ENCODE measurements at places on chromosomes 1 and 21.

GRCh38 chr1:87213135-87213515 lies 115.6 kb upstream of the LMO4 start:
- DNase-seq, result no peak
- no peaks in the 10 kb centered on the region for H3K27me3 ChIP-seq
- H3K4me3 ChIP-seq, result no peak overlapping the region
- no peaks in the 10 kb centered on the region for H3K36me3 ChIP-seq
- no peaks in the 10 kb centered on the region for H3K4me1 ChIP-seq

DNA sequence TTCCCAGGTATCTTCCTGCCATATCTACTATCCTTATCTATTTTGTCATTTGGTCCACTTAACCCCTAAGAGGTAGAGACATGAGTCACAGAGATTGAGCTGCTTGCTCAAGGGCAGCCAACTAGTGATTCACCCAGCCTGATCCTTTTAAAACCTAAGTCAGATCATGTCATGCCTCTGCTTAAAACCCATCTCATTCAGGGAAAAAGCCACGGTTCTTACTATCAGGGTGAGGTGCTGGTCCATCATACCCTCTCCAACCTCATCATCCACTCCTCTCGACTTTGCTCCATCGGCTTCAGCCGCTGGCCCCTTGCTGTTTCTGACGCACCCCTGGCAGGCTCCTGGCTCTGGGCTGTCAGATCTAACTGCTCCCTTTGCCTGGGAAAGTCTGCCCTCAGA lies 14.4 kb upstream of the PPP1R15B start:
- no peak overlapping the region for H3K27ac ChIP-seq
- H3K4me1 ChIP-seq, result no peaks in the 10 kb centered on the region
- peaks cover 4% of the 10 kb centered on the region for H3K36me3 ChIP-seq
- no peak for DNase-seq
- H3K4me3 ChIP-seq, result no peak overlapping the region

DNA sequence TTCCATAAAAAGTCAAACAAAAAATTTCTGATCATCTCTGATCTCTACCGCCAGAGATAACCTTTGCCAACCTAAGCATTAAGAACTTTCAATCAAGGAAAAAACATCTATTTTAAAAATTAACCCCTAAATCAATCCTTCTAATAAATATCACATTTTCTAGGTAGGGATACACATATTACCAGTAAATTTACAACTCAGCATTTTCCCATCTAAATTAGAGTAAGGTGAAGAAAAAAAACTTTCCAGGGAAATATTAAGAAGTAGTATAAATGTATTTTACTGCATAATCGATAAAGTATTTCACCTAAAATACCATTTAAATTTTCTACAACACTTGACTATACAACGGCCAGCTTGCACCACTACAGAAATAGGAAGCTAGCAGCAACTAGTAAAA lies 1.5 kb downstream of the STX6 start:
- no peaks in the 10 kb centered on the region for H3K36me3 ChIP-seq
- H3K27me3 ChIP-seq, result no peaks in the 10 kb centered on the region
- H3K4me1 ChIP-seq, result no peaks in the 10 kb centered on the region
- no peak overlapping the region for H3K27ac ChIP-seq

- no peaks in the 10 kb centered on the region for H3K27me3 ChIP-seq
- no peak overlapping the region for H3K4me3 ChIP-seq
- H3K36me3 ChIP-seq, result no peaks in the 10 kb centered on the region
These were observed 127.8 kb upstream of the GREM2 start for GRCh38 chr1:240739754-240740153.

DNA sequence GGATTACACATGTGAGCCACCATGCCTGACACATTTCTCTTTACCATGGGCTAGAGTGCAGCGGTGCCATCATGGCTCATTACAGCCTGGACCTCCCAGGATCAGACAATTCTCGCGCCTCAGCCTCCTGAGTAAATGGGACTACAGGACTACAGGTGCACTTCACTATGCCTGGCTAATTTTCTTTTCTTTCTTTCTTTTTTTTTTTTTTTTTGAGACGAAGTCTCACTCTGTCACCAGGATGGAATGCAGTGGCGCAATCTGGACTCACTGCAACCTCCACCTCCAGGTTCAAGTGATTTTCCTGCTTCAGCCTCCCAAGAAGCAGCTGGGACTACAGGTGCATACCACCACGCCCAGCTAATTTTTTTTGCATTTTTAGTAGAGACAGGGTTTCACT lies 14.8 kb upstream of the KIF1B start:
- H3K36me3 ChIP-seq, result no peaks in the 10 kb centered on the region
- no peak overlapping the region for H3K4me3 ChIP-seq
- H3K27me3 ChIP-seq, result no peaks in the 10 kb centered on the region
- no peak overlapping the region for H3K27ac ChIP-seq
- no peak for DNase-seq

DNA sequence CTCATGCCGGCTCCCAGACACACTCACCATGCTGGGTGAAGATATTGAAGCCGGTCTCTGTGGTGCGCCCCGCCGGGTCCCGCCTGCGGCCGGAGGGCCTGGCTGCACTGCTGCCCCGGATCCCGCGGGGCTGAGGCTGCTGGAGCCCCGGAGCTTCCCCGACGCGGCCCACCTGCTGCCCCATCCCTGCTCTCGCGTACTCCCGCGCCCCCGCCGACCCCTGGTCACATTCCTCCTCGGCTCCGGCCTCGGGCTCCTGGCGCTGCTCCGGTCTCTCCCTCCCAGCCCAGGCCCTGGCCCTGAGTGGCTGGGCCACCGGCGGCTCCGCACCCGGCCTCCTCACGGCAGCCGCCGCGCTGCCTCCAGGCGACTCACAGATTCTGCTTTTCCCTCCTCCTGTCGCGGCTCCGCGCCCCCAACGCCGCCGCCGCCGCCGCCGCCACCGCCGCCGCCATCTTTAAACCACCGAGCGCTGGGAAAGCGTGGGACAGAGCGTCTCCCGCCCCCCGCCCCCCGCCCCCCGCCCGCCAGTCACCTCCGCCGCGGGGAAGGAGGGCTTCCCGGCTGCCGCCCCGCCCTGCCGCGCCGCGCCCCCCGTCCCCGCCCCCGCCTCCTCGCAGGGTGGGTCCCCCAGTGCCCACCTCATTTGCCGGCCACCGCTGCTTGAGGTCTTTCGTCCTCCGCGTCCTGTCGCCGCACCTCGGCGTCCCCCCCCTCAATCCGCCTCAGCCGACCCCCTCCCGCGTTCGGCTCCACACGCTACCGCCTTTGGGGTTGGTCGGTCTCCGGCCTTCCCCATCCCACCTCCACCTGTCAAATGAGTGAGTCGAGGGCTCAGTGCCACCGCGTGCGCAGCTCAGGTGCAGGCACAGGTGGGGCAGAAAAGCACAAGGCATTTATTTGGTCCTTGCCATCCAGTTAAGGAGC lies at the start of gene ABL2:
ABL2 (minus strand) TSS at position 464 of the 927 bp plus-strand sequence; CDS start at position 184, 280 bp downstream.
- no peaks in the 10 kb centered on the region for H3K4me1 ChIP-seq
- no peaks in the 10 kb centered on the region for H3K36me3 ChIP-seq
- H3K27ac ChIP-seq, result no peak within 1 kb of the TSS
- peak within 1 kb of the TSS; percentile 94 for H3K4me3 ChIP-seq

DNA sequence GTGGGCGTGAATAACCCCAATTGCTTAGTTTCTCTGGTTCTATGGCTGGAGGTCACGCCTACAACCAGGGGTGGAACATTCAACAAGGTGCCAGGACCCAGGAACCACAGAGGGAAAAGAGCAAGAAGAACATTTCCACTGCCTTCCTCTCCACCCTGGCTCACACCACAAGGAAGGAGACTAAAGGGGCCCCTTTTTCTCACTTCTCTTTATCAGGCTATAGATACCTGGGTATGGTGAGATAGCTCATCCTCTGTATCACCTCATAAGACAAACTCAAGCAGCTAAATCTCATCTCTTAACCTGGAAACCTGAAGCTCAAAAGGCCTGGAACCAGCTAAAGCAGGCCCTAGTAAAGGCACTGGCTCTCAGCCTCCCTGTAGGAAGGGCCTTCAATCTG lies 438.8 kb upstream of the OLFM3 start:
- H3K36me3 ChIP-seq, result no peaks in the 10 kb centered on the region
- H3K27me3 ChIP-seq, result no peaks in the 10 kb centered on the region
- H3K4me1 ChIP-seq, result no peaks in the 10 kb centered on the region
- H3K4me3 ChIP-seq, result no peak overlapping the region
- no peak overlapping the region for H3K27ac ChIP-seq

DNA sequence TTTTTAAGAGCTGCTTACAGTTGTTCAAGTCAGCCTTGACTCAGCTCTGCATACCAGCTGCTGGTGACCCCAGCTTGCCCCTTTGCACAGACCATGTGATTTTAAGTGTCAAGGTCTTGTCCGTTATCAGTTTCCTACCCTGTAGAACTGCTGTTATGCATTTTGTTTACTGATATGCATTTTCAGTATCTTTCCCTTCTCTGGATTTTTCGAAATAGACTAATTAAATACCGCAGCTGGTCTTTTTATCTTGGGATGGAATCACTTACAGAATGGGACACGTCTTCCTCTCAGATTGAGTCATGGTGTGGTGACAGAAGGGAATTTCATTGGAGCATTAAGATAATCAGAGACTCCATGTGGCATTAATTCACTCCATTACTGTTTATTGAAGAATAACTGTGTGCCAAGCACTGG lies 145.6 kb downstream of the FMN2 start:
- no peaks in the 10 kb centered on the region for H3K4me1 ChIP-seq
- H3K4me3 ChIP-seq, result no peak overlapping the region
- no peaks in the 10 kb centered on the region for H3K27me3 ChIP-seq
- DNase-seq, result no peak
- H3K27ac ChIP-seq, result no peak overlapping the region
- H3K36me3 ChIP-seq, result no peaks in the 10 kb centered on the region

GRCh38 chr1:232793944-232794343 lies 11.3 kb upstream of the MAP10 start:
- DNase-seq, result no peak
- H3K4me3 ChIP-seq, result no peak overlapping the region
- H3K4me1 ChIP-seq, result no peaks in the 10 kb centered on the region
- no peaks in the 10 kb centered on the region for H3K36me3 ChIP-seq

DNA sequence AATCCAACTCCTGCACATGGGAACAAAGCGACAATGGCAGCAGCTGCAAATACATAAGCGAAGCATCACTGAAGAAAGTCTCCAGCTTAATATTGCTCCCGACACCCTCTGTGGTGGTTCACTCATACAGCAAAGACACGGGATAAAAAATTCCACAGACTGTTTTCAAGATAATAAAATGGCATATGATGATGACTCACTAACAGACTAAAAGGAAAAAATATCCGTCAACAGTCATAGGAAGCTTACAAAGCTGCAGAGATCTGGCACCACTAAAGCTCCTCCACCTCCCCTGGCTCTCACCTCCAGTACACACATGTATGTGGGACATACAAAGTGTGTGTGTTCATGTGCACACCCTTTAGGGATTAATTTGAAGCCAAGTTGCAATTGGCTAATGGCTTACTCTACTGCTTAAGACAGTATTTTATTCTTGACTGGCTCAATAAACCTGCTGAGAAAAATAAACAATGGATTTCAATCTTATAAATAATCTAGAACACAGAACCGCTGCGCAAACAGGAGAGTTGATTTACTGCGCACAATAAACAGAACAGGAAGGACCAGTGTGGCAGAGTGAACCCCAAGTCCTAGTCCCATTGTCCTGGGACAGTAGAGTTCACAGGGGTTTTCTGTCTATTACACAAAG lies 94.4 kb downstream of the SLC45A1 start:
- no peaks in the 10 kb centered on the region for H3K36me3 ChIP-seq
- H3K27ac ChIP-seq, result no peak overlapping the region
- DNase-seq, result no peak
- H3K27me3 ChIP-seq, result no peaks in the 10 kb centered on the region
- H3K4me1 ChIP-seq, result peaks cover 7% of the 10 kb centered on the region
- H3K4me3 ChIP-seq, result no peak overlapping the region

- H3K36me3 ChIP-seq, result no peaks in the 10 kb centered on the region
- H3K4me1 ChIP-seq, result 0 out of 2 replicates have a peak, but pooled peaks cover 3% of the 10 kb centered on the region
- no peak overlapping the region for H3K4me3 ChIP-seq
- no peak overlapping the region for H3K27ac ChIP-seq
These were observed 155.8 kb upstream of the EDN2 start for GRCh38 chr1:41640141-41640751.

DNA sequence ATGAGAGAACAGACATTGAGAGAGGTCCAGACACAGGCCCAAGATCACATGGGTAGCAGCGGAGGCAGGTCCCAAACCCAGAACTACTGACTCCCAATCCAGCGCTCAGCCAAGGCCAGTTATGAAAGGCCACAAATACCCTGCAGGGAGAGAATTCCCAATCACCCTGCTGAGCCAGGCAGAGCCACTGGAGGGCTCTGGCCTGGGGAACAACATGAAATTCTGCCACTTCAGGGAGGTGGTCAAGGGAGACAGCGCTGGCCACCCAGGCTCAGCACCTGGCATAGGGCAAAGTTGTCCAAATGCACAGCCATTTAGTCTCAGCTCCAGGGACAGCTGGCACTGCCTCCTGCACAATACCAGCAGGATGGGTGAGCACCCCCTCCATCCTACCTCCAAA lies 27.5 kb downstream of the SLC9A1 start:
- H3K36me3 ChIP-seq, result no peaks in the 10 kb centered on the region
- H3K27ac ChIP-seq, result no peak overlapping the region
- H3K27me3 ChIP-seq, result no peaks in the 10 kb centered on the region
- H3K4me1 ChIP-seq, result 0 out of 2 replicates have a peak, but pooled peaks cover 1% of the 10 kb centered on the region

GRCh38 chr1:26961826-26962225 lies 1.6 kb upstream of the KDF1 start:
- H3K27me3 ChIP-seq, result 0 out of 2 replicates have a peak, but pooled peaks cover 1% of the 10 kb centered on the region
- no peak overlapping the region for H3K27ac ChIP-seq
- H3K36me3 ChIP-seq, result no peaks in the 10 kb centered on the region
- peaks cover 5% of the 10 kb centered on the region for H3K4me1 ChIP-seq
- DNase-seq, result no peak

DNA sequence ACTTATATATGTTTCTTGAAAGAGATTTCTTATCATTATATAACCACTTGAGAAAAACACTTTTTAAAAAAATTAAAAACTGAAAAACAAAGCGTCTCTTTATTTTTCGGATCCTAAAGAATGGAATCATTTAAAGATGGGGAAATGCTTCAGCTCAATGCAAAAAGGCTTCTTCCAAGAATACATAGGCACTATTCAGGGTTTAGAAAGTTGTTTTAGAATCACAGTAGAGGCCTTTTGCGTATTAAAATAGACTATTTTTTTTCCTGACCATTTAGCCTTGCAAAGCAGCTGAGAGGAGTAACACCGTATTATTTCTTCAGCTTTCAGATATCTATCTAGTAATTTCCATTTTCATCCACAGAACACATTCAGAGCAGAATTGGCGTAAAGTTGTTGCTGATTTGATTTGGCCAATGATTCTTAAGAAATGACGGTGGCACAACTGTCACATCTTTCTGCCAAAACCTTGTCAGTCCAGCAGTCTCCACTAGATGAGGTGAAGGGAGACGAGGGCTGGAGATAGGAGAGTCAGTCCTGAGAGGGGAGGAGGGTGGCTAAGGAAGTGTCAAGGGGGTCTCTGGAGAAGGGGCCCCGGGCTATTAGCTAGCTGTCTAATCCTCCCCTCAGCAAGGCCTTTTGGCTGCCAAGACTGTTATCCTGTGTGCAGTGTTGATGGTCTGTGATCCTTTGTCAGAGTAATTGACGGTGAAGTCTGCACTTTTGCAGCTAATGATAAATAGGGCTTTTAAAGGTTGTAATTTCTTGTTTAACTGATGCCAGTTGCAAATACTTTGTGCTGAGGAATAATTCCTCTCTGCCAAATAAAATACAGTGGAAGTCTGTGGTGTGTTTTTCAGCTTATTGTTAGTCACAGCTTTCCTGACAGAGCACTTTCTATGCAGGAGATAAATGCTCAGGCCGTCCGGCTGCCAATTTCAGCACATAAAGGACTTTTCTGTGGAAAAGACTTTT lies 34.7 kb downstream of the PRRX1 start:
- H3K4me3 ChIP-seq, result no peak overlapping the region
- no peaks in the 10 kb centered on the region for H3K27me3 ChIP-seq

- H3K4me3 ChIP-seq, result no peak overlapping the region
- H3K27ac ChIP-seq, result no peak overlapping the region
- no peak for DNase-seq
These were observed 9.8 kb downstream of the SCMH1 start for GRCh38 chr1:41232305-41232704.

All from iPS DF 6.9 (cell line).